Pancreas (tissue), 10 donors: ENCODE measurements at places on chromosomes 6 and 20.
A peak's percentile ranks its signal among the peaks of the same experiment; 100 is the strongest.

GRCh38 chr6:115618256-115618655 lies 442.4 kb downstream of the FRK start:
- DNase-seq: no peak

DNA sequence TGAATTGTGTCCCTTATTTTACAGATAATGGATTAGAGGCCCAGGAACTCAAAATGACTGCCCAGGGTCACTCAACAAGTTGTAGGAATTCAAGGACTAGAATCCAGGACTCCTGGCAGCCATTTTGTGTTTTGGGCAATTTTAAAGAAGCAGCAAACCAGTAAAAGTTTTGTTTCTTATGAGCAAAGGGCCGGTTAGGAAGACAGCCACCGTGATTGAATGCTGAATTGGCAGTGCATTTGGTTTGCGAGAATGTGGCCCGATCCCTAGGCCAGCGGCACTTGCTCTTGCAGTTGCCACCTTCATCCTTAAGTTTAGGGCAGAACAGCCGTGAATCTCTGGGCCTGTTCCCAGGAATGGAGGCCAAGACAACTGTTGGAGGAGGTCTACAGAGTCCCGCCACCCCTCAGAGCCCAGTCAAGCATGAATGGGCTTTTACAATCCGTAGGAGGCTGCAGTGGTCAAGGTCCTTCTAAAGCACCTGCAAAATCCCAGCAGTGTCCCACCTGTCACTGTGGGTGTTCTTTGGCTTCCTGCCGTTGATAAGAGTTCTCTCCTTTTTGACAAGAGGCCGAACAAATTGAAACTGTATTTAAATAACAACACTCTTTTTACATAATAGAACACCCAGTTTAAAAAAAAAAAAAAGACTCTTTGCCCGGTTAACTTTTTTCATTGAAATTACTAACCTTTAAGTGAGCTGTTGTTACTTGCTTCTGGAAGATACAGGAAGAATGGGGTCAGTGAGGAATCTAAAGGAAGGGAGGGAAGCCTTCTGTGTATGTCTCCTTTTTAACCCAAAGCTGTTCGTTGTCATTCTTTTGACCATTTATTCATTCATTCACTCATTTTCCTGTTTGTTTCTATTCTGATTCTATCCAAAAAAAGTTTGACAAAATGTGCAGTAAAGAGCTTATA lies 68.7 kb downstream of the PHACTR2 start:
- peak; percentile 51 for DNase-seq

- no peak for DNase-seq
Measured at GRCh38 chr6:136282906-136283305, 6.7 kb downstream of the BCLAF1 start.

- DNase-seq: no peak
Measured at GRCh38 chr6:136666041-136666440, 115.8 kb upstream of the MAP7 start.

GRCh38 chr20:7667194-7667593 lies 273.1 kb downstream of the HAO1 start:
- no peak for DNase-seq

DNA sequence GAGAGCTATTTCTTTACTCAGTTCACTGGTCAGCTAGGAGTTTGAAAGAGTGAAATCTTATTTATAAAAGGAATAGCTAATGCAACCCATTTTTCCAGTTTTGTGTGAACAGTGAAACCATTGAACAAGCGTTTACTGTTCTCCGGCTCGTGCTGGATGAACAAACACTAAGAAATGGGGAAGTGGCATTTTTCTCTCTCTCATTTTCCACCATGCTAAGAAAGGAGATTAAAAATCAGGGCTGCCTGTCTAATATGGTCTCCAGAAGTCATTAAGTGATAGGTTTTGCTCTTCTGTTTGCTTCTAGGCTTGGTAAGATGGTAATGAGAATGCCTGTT lies 774 bp upstream of the SFT2D1 start:
- DNase-seq: no peak

DNA sequence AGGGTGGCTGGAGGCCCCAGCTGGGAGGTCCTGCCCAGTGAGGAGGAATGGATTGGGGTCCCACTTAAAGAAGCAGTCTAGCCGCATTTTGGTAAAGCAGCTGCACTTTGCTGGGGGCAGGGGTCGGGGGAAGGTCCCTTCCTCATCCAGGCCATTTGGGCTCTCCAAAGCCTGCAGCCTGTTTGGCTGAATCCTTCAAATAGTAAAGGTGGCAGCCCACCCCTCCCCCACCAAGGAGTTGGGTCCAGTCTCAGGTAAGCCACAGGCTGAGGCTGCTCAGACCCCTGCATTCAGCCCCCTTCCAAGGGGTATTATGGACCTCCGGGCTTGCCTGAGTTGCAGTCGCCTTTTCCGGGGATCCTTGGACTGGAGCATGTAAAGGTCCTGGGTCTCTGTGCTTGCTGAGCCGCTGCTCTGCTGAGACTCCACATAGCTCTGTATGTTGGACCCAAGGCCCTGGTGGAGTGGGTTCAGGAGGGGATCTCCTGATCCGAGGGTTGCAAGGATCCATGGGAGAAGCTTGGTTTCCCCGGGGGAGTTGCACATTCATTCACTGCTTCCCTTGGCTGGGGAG lies 417.4 kb downstream of the KHDRBS2 start:
- no peak for DNase-seq

GRCh38 chr6:155543166-155543847 lies 87.7 kb upstream of the NOX3 start:
- DNase-seq: no peak

DNA sequence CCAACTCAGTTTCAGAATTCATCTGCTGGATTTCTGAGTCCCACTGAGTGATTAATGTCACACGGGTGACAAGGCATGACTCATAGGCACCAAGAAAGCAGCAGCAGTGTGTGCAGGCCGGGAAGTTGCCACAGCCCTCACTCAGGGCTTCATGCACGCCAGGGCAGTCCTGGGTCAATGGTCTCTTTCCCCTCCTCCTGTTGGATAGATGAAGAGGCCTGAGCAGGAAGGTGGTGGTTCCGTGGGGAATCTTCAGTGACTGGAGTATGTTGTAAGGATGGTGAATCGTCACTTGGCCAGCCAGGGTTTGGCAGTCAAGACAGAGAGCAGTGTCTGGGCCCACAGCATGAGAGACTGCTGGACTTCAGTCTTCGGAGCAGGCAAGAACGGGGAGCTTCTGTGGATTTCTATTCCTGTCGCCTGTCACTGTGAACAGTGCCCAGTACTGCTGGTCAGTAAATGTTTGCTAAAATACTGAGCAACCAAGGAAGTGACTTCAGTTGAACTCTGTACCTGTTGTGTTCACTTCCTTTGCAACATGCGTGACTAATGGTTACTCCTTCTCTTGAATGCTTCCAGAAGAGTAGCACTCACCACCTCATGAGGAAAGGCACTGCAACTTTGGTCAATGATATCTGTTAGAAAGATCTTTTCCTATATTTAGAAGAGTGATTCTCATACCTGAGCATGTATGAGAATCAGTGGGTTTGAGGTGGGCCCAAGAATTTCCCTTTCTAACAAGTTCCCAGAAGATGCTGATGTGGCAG lies 62.0 kb upstream of the CD93 start:
- no peak for DNase-seq

DNA sequence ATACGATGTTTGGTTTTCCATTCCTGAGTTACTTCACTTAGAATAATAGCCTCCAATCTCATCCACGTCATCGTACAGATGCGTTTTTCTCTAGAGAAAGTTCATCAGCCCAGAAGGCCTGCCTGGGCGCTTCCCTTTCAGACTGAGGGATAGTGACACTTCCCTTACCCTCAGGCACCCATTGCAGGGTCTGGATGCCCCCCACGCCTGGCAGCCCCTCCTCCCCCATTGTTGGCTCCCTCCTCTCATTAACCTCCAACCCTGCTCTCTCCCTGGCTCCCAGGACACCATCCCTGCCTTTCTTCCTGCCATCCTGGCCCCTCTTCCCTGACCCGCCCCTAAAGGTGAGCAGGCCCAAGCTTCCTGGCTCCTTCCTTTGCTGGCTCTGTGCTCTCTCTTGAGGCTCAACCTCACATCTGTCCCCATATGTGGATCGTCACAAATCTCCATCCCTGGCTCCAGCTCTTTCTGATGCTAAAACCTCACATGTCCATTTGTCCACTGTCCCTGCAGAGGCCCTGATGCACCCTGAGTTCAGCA lies 145.2 kb downstream of the SYCP2 start:
- no peak for DNase-seq

DNA sequence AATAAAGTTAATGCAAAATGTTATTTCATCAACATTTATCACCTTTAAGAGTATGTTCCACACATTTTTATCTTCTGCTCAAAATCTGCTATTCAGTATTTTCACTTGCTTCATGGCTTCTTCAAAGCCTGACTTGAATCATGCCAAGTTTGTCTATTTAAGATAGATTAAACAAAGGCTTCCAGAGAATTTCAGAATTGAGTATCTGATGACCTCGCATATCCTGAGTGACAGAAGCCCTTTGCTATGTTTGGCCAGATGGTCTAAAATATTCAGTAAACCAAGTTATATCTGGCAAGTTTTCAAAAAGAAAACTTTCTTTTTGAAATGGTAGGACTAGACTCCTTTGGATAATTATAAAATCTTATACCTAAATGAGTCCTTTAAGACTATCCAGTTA lies 348.9 kb upstream of the KCNQ5 start:
- DNase-seq: no peak

- peak; percentile 76 for DNase-seq
Measured at GRCh38 chr6:46015119-46015968, at the start of gene CLIC5. TSS of gene CLIC5 (minus strand) at chr6:46015860. CDS start at chr6:46015542, 318 bp downstream.

DNA sequence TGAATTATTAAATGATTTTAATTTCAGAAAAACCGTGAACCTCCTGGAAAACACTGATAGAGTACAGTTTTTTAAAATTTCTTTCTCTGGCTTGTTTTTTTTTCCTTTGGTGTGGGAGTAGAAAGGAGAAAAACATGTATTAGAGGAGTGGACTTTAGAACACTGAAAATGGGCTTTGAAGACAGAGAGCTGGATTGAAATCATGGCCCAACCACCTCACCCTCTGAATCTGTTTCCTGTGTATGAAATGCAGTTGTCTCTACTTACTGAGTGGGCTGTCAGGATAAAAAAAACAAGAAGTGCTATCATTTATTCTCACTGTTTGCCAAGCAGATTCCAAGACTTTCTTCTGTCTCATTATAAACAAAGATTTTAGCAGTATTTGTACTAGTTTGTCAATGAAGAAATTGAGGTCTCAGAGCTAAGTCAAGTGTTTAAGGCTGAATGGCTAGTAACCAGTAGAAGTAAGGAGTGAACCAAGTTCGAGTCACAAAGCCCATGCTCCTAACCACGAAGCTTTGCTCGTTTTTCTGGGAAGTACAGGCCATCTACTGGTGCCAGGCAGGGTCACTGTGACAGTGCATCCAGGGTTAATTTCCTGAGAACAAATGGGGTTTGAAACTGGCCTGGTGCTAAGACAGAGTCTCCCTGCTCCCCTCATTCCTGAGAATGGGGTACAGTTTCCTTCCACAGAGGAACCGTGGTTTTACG lies 256.4 kb downstream of the TMEM242 start:
- no peak for DNase-seq

DNA sequence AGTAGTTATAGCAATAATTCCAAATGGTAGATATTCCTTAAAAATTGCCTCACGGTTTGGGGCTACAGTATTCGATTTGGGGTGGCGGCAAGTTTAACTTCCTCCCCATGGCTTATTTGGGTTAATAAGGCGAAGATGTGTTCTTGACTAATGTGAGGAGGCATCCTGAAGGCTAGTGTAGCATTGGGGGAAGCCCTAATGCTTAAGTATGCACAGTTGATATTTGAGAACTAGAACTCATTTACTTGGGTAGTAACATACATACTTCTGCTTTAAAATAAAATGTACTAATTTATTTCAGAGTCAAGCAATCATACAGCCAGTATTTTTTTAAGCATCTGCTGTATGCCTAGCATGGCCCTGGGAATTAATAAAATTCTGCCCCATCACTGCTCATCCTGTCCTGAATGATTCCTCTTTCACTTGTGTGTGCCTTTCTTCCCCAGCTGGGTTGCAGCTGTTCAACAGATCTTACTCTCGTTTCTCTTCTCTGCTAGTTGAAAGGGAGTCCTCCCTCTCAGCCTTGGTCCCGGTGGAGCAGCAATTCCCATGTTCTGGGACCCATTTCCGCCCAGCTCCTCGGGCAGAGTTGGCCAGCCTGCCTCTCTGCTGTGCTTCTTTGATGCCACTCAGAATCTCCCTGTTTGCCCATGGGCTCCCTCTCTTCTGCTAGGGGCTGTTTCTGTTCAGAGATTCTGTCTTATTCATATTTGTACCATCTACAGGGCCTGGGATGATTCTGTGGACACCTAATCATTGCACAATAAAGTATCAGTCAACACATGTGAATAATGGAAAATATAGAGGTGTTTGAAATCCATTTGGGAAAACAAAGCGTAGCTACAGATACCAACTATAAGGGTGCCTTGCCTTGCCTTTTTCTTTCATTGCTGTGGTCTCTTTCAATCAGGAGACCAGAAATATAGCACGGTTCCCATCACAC lies 104.8 kb downstream of the ARID1B start:
- DNase-seq: no peak

DNA sequence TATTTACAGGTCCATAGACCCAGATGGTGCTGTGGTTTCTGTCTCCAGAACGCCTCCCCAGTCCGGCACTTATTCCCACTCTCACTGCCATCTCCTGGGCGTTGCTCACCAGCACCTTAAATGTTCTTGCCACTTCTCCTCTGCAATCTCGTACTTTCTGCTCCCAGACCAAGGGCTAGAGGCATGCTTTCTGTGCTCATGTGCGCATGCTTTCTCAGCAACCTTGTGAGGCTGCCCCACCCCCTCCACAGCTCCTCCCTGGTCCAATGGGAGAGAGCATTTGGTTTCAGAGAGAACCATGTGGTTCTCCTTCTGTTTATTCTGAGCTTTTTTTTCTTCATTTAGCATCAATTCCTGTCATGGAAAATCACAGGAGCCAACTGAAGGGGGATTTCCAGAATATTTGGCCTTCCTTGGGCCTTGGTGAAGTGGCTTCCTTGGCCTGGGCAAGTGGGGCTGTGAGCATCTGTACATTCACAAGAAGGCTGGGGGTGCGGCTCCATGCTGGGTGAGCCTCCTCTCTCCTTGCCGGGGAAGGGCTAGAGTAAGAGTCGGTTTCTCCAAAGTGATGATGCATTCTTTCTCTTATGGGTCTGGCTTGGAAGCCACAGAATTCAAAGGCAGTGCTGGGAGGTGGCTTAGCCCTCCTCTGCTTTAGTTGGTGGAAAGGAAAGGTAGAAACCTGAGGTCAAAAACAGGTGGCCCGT lies 66.6 kb downstream of the PHACTR3 start:
- DNase-seq: no peak

- DNase-seq: peak; percentile 59
Measured at GRCh38 chr6:111482188-111482958, 645 bp downstream of the REV3L start.

- no peak for DNase-seq
Measured at GRCh38 chr6:136171231-136171630, 78.9 kb downstream of the MTFR2 start.

DNA sequence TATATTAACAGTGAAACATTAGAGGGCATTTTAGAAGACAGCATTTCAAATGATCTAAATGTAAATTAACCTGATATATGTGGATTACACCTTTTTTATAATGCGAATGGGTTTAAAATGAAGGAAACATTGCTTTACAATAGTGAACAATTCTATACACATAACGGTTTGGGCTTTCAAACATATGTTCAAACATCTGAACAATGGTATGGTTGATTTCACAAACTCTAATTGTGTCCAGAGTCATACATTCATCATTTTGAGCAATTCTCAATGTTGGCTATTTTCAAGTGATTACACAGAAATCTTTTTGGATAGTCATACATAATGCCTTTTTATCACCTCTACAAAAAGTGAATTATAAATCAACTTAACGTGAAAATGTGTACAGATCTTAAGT lies 578.1 kb downstream of the PHF3 start:
- DNase-seq: no peak

GRCh38 chr6:149024361-149024760 lies 277.5 kb downstream of the UST start:
- DNase-seq: no peak

- no peak for DNase-seq
Measured at GRCh38 chr20:58976061-58976730, 4.9 kb upstream of the NELFCD start.
